Activated gamma-delta T cell (primary cell): ENCODE measurements at places on chromosomes 2 and 18.

GRCh38 chr2:220270481-220271070 lies 643.1 kb downstream of the SLC4A3 start:
- DNase-seq, result no peak

- no peak for DNase-seq
Observed at GRCh38 chr2:101521487-101521886, 46.6 kb upstream of the RFX8 start.

- DNase-seq, result no peak
Observed at GRCh38 chr2:169105476-169105875, 36.1 kb downstream of the DHRS9 start.

GRCh38 chr18:40608226-40608625 lies 1346.8 kb upstream of the PIK3C3 start:
- no peak for DNase-seq

DNA sequence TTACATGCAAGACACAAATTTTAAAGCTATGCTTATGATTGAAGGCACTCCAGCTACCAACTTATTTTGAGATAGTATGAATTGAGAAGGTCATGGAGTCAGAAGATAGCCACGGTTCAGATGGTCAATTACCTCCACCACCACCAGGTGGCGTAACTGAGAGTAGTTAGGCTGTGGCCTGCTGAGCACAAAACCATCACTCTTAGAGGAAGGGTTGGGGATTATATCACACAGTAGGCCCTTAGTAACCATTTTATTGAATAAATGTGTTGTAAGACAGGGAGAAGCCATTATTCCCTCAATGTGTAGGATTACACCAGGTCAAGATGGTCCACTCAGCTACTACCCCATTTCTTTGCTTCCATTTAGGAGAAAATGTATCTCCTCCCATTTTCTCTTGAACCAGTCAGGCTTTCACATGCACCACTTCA lies 18.8 kb downstream of the KLHL41 start:
- DNase-seq, result no peak

DNA sequence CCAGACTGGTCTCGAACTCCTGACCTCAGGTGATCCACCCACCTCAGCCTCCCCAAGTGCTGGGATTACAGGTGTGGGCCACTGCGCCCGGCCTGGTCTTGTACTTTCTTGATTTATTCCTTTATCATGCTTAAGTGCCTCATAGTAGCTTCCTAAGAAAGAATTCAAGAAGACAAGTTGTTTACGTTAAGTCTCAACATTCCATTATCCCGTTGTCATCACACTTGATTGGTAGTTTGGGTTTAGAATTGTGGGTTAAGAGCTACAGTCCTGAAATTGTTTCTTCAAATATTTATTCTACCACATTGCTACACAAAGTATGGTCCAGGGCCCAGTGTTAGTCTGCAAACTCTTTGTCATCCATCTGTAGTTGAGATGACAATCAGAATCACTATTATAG lies 194.0 kb downstream of the VWC2L start:
- DNase-seq, result no peak
